SW 1271 (cell line): ENCODE measurements at places on chromosomes 1 and 21.
A peak's percentile ranks its signal among the peaks of the same experiment; 100 is the strongest.

GRCh38 chr1:30868833-30869435, 39.6 kb downstream of the SDC3 start:
- DNase-seq = no peak

DNA sequence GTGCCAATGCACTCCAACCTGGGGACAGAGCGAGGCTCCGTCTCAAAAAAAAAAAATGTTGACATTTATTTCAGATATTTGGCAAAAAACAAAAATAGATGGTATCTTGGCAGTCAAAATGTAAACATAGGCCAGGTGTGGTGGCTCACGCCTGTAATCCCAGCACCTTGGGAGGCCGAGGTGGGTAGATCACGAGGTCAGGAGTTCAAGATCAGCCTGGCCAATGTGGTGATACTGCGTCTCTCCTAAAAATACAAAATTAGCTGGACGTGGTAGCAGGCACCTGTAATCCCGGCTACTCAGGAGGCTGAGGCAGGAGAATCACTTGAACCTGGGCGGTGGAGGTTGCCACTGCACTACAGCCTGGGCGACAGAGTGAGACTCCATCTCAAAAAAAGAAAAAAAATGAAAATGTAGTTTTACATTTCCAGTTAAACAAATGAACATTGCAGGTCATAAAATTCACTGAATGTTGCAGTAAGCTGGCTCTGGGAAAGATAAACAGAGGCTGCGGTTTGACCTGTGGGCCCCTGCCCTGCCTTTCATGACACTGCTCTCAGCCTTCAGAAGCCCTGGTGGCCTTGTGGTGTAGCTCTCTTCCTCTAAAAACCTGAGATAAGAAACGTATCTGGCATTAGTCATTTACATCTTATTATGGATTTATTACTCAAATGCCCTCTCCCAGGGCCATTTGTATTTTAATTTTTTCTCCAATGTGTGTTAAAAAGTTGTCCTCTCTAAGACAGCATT, 12.2 kb upstream of the SLC44A3 start:
- no peak for DNase-seq

DNA sequence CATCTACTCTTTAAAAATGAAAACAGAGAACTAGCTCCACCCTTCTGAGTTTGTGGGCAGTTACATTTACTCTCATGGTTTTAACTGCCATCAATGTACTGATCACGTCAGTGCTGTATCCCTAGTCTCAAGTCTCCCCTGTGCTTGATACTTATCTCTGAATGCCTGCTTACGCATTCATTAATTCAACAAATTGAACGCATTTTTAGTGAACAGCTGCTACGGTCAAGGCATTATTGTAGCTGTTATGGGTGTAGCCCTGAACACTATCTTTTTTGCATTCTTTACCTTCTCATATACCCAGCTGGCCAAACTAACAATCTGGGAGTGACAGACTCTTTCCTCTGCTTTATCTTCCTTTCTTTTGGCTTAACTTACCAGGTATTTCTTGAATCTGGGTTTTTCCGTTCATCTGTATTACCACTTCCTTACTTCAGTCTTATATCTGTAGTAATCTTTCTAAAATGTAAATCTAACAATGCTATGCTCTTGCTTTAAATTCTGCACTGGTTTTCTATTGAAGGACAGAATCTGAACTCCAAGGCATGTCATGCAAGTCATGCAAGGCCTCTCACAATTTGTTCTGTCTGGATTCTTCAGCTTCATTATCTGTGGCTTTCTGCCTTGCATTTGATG, 33.3 kb downstream of the SMG7 start:
- DNase-seq = no peak

GRCh38 chr1:167839009-167839408, 74.9 kb downstream of the ADCY10 start:
- no peak for DNase-seq

DNA sequence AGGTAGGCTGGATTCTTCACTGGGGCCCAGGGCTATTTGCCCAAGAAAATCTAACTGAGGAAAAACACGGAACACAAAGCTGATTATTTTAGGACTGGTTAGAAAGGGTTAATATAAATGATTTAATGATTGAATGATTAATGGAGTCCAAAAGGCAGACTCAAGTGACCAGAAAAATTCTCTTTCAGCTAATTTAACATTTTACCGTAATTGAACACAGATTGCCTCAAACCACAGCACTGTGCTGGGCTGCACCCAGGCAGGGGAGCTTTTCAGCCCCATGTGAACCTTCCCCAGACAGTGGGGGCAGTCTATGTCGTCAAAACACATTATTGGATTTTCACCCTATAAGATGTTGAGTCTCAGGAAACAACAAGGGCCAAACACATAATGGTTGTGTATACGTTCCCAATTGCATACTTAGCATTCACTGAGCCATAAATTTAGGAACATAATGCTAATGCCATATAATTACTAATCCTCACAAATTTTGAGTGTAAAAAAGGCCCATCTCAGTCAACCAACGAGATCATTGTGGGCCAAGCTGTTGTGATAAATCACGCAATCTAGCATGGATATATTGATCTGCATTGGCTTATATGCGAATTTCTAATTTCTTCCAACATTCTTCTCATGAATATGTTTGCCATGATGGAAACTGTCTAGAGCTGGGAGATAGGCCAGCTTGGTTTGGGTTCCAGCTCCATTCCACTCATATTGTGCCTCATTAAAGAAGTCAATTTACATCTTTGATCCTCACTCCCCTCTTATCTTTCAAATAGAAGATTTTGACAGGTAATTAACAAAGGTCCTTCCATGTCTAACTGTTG, 27.7 kb downstream of the DSCAM start:
- DNase-seq = no peak

DNA sequence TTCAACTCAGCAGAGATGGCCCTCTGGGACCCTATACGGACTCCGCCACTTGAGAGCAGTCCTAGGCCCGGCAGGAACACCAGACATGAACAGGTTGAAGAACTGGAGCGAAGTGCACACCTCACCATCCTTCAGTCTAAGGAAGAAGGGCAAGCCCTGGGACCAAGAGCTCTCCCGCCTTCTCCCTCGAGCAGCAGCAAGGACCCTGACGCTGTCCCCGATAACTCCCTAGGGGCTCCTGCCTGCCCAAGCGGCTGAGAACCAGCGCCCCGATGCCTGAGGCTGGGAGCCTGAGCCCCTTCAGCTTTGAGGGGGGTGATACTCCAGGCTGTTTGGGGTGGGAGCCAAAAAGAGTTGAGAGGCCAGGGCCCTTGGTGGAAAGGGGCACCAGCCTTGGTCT, 10.2 kb downstream of the TMEM81 start:
- DNase-seq = no peak

DNA sequence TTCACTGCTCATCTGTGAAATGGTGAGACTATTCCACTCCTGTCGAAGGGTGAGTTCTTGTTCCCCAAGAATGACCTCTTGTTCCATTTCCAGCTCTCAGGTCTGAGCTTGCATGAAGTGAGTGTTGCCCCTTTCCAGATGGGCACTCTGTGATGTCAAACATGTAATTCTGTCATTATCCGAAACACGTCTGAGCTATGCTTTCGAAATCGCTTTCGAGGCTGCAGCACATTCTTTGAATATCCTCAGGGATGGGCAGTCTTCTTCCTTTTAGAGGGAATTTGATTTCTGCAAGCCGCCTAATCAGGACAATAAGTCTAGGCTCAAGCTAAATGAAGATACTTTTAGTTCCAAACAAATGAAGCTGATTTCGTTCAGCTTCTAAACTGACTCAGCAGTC, 15.1 kb downstream of the NFASC start:
- DNase-seq = no peak

DNA sequence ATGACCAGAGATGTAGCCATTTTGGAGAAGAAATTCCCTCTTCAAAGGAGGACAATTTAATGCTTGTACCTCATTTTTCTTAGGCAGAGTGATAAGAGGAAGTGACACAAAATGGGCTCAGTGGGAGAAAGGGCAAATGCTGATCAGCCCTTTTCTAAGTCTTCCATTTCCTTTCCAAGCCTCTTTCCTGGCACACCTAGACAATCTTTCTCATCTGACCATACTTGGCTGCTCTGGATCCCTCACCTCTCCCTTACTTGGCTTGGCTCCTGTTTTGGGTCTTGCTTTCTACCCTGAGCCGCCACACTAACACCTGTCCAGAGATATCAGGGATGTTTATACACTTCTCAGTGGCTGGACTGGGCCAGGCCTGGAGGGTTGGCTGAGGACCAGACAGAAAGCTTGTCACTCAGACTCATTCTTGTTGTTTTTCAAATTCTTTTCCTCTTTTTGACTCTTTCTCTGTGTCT, 13.1 kb downstream of the TXNIP start:
- no peak for DNase-seq

- peak; percentile 60 for DNase-seq
Observed at GRCh38 chr1:64171797-64172281, 31.6 kb upstream of the UBE2U start.

GRCh38 chr21:42276076-42276475, 39.1 kb downstream of the TFF3 start:
- no peak for DNase-seq

DNA sequence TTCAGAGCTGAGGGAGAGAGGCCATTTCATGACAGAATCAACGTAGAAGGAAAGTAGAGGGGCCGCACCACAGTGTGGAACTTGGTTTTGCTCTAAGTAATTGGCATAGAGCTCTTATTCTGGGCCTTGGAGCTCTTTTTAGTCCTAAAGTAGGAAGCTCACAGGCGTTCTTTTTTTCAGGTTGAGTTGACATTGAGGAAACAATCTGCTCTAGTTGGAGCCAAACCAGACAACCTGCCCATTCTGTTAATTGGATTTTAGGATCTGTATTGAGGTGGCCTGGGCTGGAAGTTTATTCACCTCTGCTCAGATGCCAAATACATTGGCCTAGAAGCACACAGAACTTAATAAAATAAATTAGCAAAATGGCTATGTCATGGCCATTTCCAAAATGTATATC, 1093.9 kb downstream of the ADGRL2 start:
- DNase-seq = no peak

GRCh38 chr1:909861-910310, 13.8 kb upstream of the SAMD11 start:
- DNase-seq = no peak

GRCh38 chr1:70978623-70979022, 69.0 kb downstream of the PTGER3 start:
- no peak for DNase-seq

GRCh38 chr1:8003438-8004112, 22.5 kb downstream of the ERRFI1 start:
- no peak for DNase-seq

DNA sequence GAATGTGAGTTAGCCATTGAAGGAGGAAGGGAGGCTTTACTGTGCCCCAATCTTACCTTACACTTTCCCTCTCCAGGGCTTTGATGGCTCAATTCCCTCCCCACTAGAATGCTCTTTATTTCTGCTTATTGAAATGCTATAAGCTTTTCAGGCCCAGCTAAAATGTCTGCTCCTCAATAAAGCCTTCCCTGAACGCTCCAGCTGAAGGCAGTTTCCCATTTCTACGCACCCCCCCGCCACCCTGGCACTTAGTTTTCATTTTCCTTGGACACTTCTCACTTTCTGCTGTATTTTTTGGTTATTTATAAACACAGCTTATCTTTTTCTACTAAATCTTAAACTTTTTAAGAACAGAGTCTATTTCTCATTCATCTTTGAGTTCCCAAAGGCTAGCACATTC, 7.1 kb upstream of the TMEM167B start:
- no peak for DNase-seq

GRCh38 chr1:228830954-228831481, 95.7 kb downstream of the RHOU start:
- no peak for DNase-seq

DNA sequence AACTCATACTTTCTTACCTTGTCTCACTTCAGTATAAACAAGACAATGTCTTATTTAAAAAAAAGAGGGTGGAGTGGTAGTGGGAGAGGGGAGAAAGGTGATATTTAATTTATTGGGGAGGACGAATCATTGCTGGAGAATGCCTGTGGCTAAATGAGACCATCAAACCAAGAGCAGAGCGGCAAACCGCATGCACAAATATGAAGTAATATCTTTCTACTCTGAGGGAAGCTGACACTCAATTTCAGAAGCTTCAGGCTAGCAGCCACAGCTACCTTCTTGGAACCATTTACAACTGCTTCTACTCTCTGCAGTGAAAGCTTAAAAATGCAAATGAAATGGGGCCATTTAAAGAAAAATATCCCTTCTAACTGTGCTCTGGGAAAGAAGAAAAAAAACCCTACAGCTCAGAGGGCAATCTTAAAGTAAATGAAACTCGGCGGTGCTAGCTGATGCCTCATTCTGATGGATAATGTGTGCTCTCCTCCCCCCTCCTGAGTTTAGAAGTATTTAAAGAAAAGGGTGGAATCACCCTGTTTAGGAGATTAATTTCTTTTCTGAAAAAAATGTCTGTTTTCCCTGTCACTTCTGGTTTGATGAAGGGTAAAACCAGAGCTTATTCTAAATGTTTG, 178.2 kb upstream of the CAMK1G start:
- no peak for DNase-seq

DNA sequence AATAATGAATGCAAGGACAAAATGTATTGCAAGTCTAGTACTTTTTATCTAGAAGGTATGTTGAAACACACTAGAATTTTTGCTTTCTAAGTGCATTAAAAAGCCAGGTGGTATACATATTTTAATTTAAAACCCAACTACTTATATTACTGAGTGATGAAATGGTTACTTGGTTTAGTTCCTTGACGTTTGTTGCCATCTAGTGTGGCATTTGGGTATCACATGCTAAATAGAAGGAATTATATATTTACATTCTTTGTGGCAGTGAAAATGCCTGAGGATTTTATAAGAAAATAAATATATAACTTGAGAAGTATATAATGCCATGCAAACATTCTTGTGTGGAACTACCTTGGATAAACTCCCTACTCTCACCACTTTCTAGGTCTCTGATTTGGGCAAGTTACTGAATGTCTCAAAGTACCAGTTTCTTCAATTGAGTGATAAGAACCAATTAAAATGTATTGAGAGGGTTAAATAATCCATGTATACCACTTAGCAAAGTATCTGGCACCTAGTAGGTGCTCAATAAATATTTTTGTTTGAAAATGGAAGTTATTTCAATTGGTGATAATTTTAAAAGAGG, 69.6 kb downstream of the SDCCAG8 start:
- DNase-seq = no peak

- no peak for DNase-seq
Observed at GRCh38 chr1:165531021-165531420, 12.8 kb upstream of the LRRC52 start.

- no peak for DNase-seq
Observed at GRCh38 chr1:158458263-158458662, 3.4 kb upstream of the OR10K1 start.

GRCh38 chr1:180435566-180435965, 66.8 kb downstream of the ACBD6 start:
- DNase-seq = no peak

- DNase-seq = no peak
Observed at GRCh38 chr1:12443151-12443550, 174.9 kb downstream of the DHRS3 start.

- peak; percentile 4 for DNase-seq
Observed at GRCh38 chr1:104921525-104921924, 1171.8 kb downstream of the AMY1C start.

- no peak for DNase-seq
Observed at GRCh38 chr1:67792741-67793458, 40.4 kb downstream of the GNG12 start.

GRCh38 chr1:155938220-155938627, 3.2 kb upstream of the RXFP4 start:
- peak; percentile 63 for DNase-seq

- DNase-seq = no peak
Observed at GRCh38 chr1:223129229-223129901, 13.7 kb downstream of the TLR5 start.

- DNase-seq = no peak
Observed at GRCh38 chr1:32068957-32069588, 3.7 kb upstream of the TMEM39B start.
